ENCODE measurements at places on chromosomes 2 and 18.

DNA sequence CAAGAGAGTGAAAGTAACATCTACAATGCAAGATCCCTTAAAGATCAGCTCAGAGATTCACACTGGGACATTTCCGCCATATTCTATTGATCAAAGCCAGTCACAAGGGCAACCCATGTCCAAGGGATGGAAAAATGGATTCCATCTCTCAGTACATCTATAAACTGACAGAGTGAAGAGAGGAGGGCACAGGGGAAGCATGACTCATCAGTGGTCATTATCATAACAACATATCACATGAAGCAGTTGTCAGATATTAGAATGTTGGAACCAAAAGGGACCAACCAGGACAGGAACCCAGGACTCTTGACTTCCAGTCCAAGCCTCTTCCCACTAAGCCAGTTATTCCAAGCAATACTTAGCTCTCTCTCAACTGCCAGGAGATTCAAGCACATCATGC is 54.9 kb upstream of the IGFBP2 start:
- DNase-seq: no peak

- no peak for DNase-seq
These were observed 20.0 kb upstream of the SGPP2 start for GRCh38 chr2:222404151-222404905.

DNA sequence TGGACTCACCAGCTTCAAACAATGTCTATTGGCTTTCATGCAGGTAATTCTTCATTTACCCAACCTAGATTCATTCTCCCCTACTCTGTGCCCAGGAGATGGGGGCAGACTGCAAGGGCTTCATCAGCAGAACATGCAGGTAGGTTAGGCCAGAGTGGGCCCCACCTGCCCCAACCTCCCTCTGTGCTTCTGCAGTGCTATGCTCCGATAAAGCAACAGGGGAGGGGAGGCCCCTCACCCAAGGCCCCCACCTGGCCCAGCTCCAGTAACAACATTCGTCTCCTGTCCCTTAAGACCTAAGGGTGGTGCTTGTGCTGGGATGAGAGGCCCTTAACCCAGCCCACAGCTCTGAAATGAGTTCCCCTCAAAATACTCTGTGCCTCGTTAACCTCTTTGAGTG is 16.7 kb upstream of the GYPC start:
- no peak for DNase-seq

GRCh38 chr2:65320042-65320725 is 92.6 kb downstream of the ACTR2 start:
- no peak for DNase-seq

DNA sequence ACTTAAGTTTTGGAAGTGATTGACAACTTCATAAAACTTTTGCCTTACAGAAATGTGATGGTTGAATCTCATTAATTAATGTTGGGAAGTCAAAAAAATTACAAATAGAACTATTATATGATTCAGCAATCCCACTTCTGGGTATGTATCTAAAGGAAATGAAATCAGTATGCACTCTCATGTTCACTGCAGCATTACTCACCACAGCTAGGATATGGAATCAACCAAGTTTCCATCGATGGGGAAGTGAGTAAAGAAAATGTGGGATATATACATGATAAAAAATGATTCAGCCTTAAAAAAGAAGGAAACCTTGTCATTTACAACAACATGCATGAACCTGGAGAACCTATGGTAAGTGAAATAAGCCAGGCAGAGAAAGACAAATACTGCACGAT is 112.4 kb upstream of the WDR75 start:
- no peak for DNase-seq

DNA sequence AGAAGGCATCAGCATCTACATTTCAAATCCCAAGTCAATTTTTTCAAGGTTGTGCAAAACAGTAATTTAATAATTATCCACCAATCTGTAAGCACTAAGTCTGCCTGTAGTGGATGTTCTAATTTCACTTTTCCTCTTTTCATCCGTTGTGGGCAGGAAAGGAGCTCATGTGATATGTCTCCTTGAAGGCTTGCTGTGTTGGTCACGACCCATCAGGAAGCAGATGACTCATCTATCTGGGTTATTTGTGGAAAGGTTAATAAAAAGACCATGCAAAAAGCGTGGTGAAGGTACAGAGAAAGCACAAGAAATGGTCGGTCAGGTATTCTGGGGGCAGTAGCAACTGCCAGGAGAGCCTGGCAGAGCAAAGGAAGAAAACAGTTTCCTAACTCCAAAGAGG is 476.7 kb upstream of the RAB6C start:
- no peak for DNase-seq

- DNase-seq: no peak
These were observed 565.6 kb downstream of the TMEM182 start for GRCh38 chr2:103327386-103327785.

GRCh38 chr2:34602262-34602661 is 1003.2 kb upstream of the FAM98A start:
- DNase-seq: no peak

GRCh38 chr2:96099861-96100798 is 16.2 kb downstream of the ADRA2B start:
- no peak for DNase-seq

DNA sequence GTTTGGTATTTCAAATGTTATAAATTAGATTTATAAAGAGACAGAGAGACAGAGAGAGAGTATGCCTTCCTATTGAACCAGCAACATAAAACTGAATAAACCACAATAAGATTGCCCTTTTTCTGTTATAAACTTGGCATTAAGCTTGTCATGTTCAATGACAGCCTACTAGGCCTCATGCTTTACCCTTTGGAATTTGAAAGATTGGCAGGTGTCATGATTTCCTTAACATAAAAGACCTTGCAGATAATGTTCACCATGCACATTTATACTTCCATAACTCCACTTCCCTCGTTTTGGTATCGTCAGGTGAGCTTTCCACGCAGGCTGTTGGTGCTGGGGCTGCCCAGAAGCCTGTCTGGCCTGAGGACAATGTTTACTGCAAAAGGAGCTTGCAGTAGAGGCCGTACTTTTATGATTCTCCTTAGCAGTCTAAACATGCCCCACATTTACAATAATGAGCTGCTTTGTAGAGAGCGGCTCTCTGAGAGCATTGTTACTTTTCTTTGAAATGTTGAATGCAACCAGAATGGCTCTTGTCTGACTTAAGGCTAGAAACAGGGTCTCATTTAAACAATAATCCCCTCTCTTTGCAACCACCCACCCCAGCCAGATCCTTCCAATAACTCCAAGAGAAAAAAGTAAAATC is 379.1 kb upstream of the ATP5MC3 start:
- DNase-seq: no peak

GRCh38 chr2:134722728-134723127 is 3.9 kb upstream of the TMEM163 start:
- DNase-seq: no peak

DNA sequence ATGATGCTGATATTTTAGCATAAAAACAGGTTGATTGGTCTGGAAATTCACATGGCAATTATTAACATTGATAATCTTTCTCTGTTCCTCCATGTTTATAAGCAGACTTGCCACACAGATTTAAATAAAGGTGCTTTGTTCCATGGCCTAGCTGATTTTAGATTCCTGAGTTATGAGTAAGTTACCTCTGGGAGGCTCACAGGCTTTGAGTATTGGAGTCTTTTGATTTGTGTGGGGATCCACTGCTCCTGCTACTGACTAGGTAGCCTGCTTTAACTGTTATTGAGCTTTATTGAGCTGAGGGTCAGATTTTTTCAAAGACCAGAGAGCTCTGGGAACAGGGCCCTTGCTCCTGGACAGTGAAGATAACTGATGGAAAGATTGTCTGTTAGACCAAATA is 166.1 kb downstream of the ANKRD30B start:
- no peak for DNase-seq

DNA sequence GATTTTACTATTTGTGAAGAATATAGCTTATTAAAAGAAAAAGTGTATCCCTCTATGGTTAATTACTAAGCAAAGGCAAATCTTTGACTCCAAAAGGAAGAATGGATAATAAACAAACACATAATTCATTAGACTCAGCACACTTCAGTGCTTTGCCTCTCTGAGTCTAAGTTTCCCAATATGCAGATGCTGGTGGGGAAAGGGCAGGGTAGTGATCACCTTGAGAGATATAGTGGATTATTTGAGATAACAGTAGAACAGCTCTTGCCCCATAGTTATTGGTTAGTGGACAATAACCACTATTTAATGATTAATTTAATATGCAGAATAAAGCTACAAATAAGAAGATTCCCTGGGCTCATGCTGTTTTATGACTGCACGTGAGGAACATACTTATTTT is 98.2 kb upstream of the SLC8A1 start:
- DNase-seq: no peak

DNA sequence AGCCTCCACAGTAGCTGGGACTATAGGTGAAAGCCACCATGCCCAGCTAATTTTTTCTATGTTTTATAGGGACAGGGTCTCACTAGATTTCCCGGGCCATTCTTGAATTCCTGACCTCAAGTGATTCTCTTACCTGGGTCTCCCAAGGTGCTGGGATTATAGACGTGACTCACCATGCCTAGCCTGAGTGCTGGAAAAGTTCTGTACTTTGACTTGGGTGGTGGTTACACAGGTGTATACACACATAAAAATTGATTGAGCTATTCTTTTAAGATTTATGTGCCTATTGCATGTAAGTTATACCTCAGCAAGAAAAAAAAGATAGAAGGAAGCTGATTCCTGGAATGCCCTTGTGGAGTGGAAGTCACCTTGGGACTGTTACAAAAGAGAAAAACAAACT is 34.8 kb upstream of the KCNF1 start:
- DNase-seq: no peak

- DNase-seq: no peak
These were observed 429.5 kb downstream of the CCDC85A start for GRCh38 chr2:56613254-56613653.

GRCh38 chr18:55012008-55012407 is 52.7 kb upstream of the CCDC68 start:
- DNase-seq: no peak

DNA sequence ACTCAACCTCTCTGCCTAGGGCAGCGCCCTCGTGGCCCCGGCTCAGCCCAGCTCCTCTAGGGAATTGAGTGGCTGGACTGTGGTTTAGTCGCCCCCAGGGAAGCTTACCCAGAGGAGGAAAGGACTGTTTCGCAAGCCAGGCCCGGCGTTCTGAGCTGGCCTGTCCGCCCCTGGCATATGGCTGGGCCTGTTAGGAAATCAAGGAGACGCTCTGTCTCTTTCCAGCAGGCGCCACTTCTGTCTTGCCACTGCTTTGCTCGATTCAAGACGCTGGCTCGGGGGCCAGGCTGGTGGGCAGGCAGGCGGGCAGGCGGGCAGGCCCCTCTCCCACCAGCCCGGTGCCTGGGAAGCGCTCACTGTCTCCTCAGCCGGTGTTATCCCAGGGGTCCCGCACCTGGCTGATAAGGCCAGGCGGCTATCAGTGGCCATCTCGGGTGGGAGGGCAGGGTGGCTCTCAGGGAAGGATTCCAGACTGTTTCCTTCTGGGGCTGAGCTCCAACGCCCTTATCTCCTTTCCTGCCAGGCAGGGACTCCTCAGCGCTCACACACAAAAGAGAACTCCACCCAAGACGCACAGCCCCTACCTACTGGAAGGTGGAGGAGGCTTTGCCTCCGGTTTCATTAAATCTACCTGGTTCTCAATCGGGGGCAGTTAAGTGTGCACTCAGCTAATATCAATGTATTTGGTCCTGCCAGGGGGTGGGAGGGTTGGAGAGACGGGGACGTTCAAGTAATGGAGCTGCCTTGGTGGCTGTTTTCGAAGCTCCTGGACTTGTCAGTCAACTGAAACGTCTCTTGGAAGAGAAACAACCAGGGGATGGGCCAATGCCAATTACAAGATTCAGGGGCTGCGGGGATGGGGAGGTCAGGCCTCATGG is 109.1 kb downstream of the SMAD7 start:
- DNase-seq: no peak

DNA sequence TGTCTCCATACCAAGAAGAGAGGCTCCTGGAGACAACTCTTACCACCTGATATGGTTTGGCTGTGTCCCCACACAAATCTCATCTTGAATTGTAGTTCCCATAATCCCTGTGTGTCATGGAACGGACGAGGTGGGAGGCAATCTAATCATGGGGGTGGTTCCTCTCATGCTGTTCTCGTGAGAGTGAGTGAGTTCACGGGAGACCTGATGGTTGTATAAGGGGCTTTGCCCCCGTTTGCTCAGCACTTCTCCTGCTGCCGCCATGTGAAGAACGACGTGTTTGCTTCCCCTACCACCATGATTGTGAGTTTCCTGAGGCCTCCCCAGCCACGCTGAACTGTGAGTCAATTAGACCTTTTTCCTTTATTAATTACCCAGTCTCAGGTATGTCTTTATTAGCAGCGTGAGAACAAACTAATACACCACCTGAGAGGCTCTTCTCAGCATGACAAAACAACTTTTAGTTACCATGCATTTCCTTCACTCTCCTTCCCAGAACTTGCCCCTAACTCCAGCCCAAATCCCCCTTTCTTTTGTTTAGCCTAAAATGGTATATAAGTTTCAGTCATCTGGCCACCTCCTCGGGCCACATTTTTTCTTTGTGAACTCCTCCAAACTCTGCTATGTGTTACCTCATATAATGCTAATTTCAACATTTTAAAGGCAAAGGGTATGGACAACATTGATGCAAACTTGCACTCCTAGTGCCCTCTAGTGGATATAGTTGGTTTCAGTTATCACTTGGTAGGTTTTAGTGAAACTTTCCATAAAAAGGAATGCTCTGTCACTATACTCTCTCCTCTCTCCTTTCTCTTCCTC is 58.6 kb upstream of the SLC25A52 start:
- DNase-seq: peak; percentile 12

- DNase-seq: no peak
These were observed 6.9 kb downstream of the MAB21L4 start for GRCh38 chr2:240888890-240889573.

- no peak for DNase-seq
These were observed 155.3 kb downstream of the RAD51AP2 start for GRCh38 chr2:17362956-17363355.

DNA sequence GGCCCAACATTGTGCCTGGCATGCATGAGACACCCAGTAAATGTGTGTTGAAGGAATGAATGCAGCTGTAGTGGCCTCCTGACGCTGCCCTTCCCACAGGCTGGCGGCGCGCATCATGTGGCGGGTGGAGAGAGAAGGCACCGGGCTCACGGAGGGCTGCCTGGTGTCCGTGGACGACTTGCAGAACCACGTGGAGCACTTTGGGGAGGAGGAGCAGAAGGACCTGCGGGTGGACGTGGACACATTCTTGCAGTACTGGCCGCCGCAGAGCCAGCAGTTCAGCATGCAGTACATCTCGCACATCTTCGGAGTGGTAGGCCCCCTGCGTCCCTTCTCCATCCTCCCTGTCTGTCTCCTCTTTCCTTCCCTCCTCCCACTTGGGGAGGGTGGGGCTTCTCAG is 20.1 kb downstream of the SMYD1 start:
- DNase-seq: no peak

GRCh38 chr2:228039752-228040534 is 141.5 kb downstream of the SPHKAP start:
- DNase-seq: no peak

GRCh38 chr18:23062011-23062410 is 73.3 kb upstream of the CABLES1 start:
- no peak for DNase-seq

DNA sequence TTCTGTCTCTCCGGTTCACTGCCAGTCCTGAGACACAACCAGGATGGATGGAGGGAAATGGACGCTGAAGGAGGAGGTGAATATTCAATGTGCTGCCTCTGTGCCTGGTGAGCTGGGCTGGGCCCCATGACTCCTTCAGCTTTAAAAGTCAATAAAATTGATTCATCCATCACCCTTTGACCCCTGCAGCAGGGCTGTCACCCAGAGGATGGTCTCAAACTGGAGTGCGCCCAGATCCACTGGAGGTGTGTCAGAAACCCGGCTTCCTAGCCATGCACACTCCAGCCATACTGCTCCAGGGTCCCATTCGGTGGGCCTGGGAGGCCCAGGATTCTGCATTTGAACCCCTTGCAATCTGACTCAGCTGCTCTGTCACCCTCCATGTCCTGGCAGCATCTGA is 94.1 kb upstream of the BOD1L2 start:
- no peak for DNase-seq
